ENCODE measurements at places on chromosomes 6 and 20.

DNA sequence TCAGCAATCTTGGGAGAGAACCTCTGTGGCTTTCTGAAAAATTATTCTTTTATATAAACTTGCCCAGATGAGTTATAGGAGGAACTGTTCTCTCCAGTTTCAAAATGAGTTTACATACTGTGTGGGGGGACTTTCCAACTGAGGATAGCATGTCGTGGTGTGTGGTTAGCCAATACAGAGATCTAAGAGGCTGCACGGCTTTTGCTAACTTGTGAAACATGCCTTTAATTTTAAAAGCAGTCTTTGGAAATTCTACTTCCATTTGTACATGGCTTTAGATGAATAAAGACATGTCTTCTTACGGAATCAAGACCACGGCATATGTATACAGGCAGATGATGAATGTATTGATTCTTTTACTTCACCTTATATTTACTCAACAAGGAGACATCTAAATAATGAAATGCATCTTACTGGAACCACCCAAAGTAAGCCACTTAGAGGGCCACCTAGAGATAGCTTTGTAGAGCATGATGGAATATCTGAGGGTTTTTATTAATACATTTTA lies 39.8 kb downstream of the HIVEP1 start:
- DNase-seq = no peak

GRCh38 chr6:13390658-13391057 lies 62.3 kb upstream of the TBC1D7 start:
- DNase-seq = no peak

DNA sequence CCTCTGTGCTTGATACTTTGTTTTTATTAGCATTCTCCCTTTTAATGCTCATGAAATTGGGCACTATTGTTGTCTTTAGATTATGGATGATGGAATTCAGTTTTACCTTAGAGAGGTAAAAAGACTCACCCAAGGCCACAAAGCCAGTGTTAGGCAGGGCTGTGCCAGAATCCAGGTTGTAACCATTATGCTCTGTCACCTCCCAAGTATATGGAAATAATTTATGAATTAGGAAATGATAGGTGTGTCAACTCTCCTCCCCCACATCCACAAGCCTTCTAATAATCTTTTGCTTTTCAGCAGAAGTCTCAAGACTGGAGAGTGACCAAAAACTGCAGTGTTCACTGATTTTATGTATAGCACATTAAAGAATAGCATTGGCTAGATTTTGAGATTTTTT lies 13.0 kb downstream of the DCBLD1 start:
- no peak for DNase-seq

GRCh38 chr20:62824476-62825332 lies 7.9 kb downstream of the COL9A3 start:
- peak; percentile 40 for DNase-seq

DNA sequence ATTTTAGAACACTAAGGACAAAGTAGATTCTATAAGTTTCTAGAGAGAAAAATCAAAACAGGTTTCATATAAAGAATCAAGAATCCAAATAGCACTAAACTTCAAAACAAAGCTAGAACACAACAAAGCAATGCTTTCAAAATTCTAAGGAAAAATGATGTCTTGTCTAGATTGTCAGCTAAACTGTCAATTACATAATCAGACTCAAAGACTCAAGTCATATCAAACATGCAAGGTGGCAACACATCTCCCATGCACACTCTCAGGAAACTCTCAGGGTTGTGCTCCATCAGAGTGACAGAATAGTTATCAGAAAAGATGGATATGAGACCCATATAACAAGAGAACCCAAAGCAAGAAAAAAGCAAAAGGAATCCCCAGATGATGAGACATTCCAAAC lies 23.9 kb downstream of the HACE1 start:
- no peak for DNase-seq

GRCh38 chr6:130516604-130517003 lies 150.8 kb downstream of the TMEM200A start:
- peak; percentile 21 for DNase-seq

GRCh38 chr20:49985157-49985556 lies 2.4 kb downstream of the SNAI1 start:
- no peak for DNase-seq

- no peak for DNase-seq
Observed at GRCh38 chr20:3406481-3407039, 909 bp downstream of the DNAAF9 start.

- DNase-seq = no peak
Observed at GRCh38 chr20:23702021-23702420, 13.2 kb upstream of the CST4 start.

- peak; percentile 69 for DNase-seq
Observed at GRCh38 chr6:15244620-15245360, 1.1 kb upstream of the JARID2 start.

DNA sequence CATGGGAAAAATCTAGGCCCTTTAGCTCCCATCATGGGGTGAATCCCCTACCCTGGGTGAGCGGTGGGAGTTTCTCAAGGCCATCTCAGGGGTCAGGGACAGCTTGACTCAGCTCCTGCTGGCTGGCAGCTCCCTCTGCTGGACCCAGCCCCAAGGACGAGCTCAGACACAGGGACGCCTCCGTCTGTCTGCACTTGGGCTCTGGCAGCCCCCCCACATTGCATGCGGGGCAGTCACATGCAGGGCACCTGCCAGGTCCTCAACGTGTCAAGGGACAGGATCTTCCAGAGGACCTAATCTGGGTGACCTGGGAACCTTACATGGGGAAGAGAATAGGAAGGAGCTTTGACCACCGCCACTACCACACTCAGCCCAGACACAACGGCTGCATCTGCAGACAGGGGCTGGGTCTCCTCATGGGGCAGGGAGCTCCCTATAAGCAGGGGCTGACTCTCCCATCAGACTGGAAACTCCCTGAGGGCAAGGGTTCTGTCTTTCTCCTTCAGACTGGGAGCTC lies 173.4 kb downstream of the MRPL14 start:
- DNase-seq = no peak

- DNase-seq = no peak
Observed at GRCh38 chr6:135877666-135878065, 26.2 kb downstream of the PDE7B start.

DNA sequence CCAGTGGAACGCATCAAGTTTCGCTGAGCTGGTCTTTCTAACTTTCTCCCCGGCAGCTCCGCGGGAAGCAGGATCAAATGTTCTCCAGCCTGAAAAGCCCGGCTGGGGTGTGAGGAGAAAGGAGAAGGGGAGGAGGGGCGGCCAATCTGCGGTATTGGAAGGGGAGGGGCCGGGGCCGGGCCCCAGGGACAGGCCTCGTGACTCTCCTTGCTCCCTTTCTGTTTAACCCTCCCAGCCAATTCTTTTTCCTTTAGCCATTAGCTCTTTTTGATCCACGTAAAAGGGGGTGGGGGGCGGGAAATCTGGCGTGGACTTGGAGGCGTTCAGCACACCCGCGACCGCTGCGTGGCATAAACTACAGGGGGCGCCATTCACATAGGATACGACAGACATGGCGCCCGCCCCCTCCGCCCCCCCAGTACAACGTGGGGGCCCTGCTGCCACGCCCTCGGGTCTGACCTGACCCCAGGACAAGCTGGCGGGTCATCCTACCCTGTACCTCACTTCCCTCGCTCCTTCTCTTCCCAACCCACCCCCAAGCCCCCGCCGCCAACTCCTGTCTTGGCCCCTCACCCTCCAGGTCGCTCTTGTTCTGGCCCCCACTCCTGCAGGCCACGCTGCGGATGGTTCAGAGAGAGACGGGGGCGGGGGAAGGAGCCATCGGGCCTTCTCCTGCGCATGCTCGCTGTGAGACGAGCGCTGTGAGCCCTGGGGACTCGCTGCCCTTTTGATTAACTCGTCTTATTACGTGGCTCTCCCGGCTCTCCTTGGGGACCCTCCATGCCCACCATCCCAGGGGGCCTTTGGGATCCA lies 7.8 kb upstream of the MDGA1 start:
- DNase-seq = peak; percentile 58

DNA sequence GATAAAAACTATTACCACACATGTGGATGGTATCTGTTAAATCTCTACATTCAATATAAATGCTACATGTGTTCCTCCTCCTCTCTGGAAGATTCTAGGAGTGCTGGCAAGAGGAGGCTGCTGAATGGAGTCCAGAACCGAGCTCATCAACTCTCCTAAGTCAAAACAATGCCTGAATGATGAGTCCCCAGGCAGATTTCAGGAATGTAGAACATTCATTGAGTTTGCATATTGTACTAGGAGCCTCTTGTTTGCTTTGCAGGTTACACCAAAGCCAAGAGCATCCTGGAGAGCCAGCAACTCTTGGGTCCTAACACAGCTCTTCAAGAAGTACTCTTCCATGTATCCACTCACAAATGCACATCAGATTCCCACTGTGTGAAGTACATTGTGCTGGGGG lies 117.6 kb upstream of the UST start:
- DNase-seq = no peak

- DNase-seq = no peak
Observed at GRCh38 chr20:5612581-5613301, 137.5 kb upstream of the SHLD1 start.

DNA sequence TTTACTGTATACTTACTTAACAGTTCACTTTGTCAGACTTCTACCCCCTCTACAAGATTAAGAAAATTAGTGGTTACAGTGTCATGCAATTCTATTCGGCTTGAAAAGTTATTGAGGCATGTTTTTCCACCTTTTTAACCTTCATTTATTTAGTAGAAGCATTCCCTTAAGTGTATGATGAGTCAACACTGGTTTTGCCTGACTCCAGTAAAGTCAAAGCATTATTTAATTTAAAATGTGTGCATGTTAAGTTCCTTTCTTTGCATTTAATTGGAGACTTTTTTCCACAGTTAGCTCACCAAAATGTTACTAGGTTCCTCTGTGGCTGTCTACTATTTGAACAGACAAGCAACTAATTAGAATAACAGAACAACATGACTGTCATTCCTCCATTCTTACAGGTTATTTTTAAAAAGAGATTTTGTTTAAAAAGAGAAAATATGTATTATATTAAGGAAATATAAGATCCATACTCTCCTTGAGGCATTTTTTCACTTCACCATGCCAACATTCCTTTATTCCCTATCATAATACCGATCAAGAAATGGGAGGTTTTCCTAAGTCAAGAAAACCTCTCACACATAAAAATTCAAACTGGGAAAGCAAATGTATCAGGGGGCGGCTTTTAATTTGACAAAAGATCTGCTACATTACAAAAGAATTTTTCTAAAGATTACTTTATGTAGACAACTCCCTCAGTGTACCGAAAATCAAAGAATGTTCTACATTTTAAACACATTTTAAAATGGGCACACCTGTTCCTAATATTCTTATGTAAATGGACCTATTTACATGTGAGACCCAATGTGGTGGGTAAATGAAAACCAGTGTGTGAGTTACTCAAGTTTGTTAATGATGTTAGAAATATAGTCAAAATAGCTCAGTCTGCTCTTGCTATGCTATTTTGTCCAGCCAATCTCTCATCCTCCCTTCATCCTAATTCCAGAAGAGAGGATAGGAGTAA lies 361.2 kb downstream of the UTRN start:
- DNase-seq = no peak

GRCh38 chr20:57834306-57835073 lies 124.7 kb upstream of the PMEPA1 start:
- DNase-seq = no peak

- no peak for DNase-seq
Observed at GRCh38 chr20:8583566-8584043, 451.5 kb downstream of the PLCB1 start.

DNA sequence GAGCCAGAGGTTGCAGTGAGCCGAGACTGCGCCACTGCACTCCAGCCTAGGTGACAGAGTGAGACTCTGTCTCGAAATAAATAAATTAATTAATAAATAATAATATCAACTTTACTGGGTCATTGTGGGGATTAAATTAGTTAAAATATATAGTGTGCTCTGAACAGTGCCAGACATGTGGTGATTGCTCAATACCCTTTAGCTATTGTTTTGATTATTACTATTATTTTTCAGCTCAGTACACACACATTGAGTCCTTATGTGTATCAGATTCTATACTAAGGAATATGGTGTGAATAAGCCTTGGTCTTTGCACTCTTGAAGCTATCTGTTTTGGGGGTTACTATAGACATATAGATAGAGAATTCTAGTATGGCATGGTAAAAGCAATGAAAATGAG lies 28.9 kb downstream of the TREML1 start:
- DNase-seq = no peak

DNA sequence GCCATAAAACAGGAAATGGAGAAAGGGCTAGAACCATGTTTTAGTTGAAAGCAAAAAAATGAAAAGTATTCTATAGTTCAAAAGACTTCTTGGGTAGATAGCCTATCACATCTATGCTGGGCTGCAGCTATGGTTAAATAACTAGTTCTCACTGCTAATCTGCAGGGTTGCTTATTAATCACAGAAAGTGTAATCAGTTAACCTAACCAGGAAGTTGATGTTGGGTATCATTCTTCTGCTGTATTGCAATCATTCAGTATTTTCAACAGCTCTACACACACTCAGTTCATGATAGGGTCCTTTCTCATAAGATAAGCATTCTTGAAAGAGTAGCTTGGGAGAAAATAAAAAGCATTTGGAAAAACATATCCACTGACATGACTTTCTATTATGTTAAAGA lies 135.2 kb upstream of the TCF21 start:
- no peak for DNase-seq

DNA sequence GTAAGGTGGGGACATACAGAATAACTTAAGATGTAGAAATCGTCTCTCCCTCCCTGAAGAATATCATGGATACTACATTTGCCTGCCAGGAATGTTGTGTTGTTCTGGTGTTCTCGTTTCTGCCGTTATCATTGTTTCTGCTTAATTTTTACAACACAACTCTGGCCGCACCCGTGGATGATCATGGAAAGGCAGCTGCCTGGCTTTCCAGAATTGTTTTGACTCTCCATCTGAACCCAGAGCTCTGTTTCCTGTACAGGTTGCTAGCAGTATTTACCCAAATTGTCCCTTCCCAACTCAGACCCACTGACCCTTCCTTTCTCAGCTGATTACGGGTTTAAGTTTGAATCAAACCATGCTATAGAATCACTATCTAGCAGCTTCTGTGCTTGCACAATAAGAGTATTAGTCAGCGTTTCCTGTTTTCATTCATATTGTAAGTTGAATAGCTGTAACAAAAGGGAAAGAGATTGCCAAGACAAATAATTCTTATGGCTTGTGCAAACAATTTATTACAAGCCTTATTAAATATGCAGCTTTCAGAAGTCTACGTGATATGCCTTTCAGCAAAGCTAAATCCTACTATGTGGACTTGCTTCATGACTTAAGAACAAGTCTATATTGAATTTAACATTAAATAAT lies 139.0 kb downstream of the MTHFD1L start:
- DNase-seq = peak; percentile 53

GRCh38 chr6:108565091-108565766 lies 4.5 kb downstream of the FOXO3 start:
- DNase-seq = peak; percentile 88
